ENCODE measurements at places on chromosomes 5 and 9.

DNA sequence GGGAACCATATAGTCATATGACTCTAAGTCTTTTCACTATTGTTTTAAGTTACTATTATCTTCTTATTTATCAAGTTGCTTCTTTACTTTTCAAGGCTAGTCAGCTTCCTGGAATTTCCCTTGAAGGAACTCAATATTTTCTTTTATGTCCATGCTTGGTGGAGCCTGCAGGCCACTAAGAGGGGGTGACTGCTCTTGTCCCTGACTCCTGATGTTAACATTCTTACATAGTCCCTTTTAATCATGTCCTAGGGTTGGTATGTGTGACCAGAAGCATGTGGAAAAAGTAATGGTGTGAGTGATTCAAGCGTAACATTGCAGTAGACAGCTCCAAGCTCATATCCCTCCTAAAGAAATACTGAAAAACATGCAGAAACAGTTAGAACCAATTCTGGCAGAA, 1536.2 kb upstream of the CDH9 start:
- DNase-seq = no peak
- H3K27ac ChIP-seq = no peak overlapping the region
- H3K4me1 ChIP-seq = no peaks in the 10 kb centered on the region
- H3K27me3 ChIP-seq = no peaks in the 10 kb centered on the region
- H3K36me3 ChIP-seq = no peaks in the 10 kb centered on the region

DNA sequence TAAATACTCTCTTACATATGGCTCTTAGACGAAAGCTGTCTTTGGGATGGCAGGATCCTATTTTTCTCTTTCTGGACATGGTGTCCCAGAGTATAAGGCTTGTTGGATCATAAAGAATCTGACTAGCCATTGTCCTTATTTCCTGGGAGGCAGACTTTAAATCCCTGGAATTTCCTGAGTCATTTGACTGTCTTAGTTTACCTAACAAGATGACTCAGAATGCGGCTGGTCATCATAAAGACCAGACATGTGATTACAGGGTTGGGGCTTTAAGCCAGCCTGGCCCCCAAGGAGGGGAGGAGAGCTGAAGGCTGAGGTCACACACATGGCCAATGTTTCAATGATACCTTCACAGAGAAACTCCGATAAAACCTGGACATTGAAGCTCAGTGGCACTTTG, 37.2 kb downstream of the FAM240B start:
- no peaks in the 10 kb centered on the region for H3K36me3 ChIP-seq
- peaks cover 17% of the 10 kb centered on the region for H3K4me1 ChIP-seq
- H3K27me3 ChIP-seq = no peaks in the 10 kb centered on the region
- no peak overlapping the region for H3K4me3 ChIP-seq

GRCh38 chr9:79040671-79041070, 531.1 kb upstream of the TLE4 start:
- DNase-seq = no peak
- H3K36me3 ChIP-seq = no peaks in the 10 kb centered on the region
- no peaks in the 10 kb centered on the region for H3K27me3 ChIP-seq
- H3K27ac ChIP-seq = no peak overlapping the region
- no peaks in the 10 kb centered on the region for H3K4me1 ChIP-seq

- no peaks in the 10 kb centered on the region for H3K36me3 ChIP-seq
- no peak overlapping the region for H3K4me3 ChIP-seq
- no peaks in the 10 kb centered on the region for H3K27me3 ChIP-seq
- DNase-seq = no peak
Observed at GRCh38 chr9:1285526-1285925, 235.4 kb downstream of the DMRT2 start.

DNA sequence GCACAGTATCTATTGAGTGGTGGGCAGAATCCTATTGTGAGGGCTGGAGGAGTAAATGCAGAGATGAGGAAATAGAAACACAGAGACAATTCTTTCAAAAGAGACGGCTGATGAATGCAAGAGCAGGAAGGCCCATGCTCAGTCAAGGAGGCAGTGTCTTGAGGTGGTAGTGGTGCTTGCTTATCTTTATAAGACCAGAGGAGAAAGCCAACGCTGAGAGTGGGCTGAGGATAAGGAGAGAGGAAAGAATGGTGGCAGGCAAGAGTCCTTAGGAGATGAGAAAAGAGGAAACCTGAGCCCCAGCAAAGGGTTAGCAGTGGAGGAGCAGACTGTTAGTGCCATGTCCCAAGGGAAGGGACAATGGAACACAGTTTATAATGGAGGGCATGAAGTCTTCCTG, 86.0 kb downstream of the SNCAIP start:
- no peak for DNase-seq
- peaks cover 29% of the 10 kb centered on the region for H3K4me1 ChIP-seq
- no peak overlapping the region for H3K27ac ChIP-seq
- no peaks in the 10 kb centered on the region for H3K36me3 ChIP-seq
- H3K4me3 ChIP-seq = no peak overlapping the region

GRCh38 chr5:159911349-159911748, 4.9 kb upstream of the ADRA1B start:
- H3K4me1 ChIP-seq = peaks cover 5% of the 10 kb centered on the region
- H3K36me3 ChIP-seq = no peaks in the 10 kb centered on the region

- H3K4me1 ChIP-seq = peaks cover 38% of the 10 kb centered on the region
- no peaks in the 10 kb centered on the region for H3K36me3 ChIP-seq
- no peak for DNase-seq
- H3K27ac ChIP-seq = no peak overlapping the region
- no peaks in the 10 kb centered on the region for H3K27me3 ChIP-seq
Observed at GRCh38 chr5:61353293-61353692, 21.2 kb downstream of the ZSWIM6 start.

GRCh38 chr9:75197561-75197960, 109.2 kb downstream of the OSTF1 start:
- no peak overlapping the region for H3K4me3 ChIP-seq
- no peak overlapping the region for H3K27ac ChIP-seq
- H3K27me3 ChIP-seq = no peaks in the 10 kb centered on the region
- no peaks in the 10 kb centered on the region for H3K36me3 ChIP-seq

GRCh38 chr9:94286116-94286515, 27.0 kb downstream of the ZNF169 start:
- H3K27ac ChIP-seq = no peak overlapping the region
- no peaks in the 10 kb centered on the region for H3K4me1 ChIP-seq
- H3K27me3 ChIP-seq = no peaks in the 10 kb centered on the region
- DNase-seq = no peak
- no peaks in the 10 kb centered on the region for H3K36me3 ChIP-seq

- H3K27ac ChIP-seq = no peak overlapping the region
- no peak overlapping the region for H3K4me3 ChIP-seq
- H3K27me3 ChIP-seq = no peaks in the 10 kb centered on the region
- no peaks in the 10 kb centered on the region for H3K36me3 ChIP-seq
- no peak for DNase-seq
- H3K4me1 ChIP-seq = peaks cover 5% of the 10 kb centered on the region
Observed at GRCh38 chr5:126348855-126349635, 74.2 kb upstream of the GRAMD2B start.

DNA sequence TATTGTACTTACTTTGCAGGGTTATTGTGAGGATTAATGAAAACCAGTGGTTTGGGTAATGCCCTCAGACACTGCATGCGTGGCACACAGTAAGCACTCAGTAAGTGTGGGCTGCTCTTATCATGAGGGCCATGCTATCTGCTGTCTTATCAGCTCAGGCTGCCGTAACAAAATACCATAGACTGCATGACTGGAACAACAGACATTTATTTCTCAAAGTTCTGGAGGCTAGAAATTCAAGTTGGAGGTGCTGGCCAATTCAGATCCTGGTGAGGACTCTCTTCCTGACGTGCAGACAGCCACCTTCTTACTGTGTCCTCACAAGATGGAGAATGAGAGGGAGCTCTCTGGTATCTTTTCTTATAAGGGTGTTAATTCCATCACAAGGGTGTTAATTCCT, 23.9 kb upstream of the SH3PXD2B start:
- H3K4me3 ChIP-seq = no peak overlapping the region
- H3K27ac ChIP-seq = no peak overlapping the region
- DNase-seq = no peak
- H3K4me1 ChIP-seq = peaks cover 9% of the 10 kb centered on the region

GRCh38 chr5:111454198-111454622, 58.1 kb downstream of the STARD4 start:
- no peak for DNase-seq
- peaks cover 8% of the 10 kb centered on the region for H3K4me1 ChIP-seq
- no peaks in the 10 kb centered on the region for H3K27me3 ChIP-seq
- no peak overlapping the region for H3K27ac ChIP-seq

DNA sequence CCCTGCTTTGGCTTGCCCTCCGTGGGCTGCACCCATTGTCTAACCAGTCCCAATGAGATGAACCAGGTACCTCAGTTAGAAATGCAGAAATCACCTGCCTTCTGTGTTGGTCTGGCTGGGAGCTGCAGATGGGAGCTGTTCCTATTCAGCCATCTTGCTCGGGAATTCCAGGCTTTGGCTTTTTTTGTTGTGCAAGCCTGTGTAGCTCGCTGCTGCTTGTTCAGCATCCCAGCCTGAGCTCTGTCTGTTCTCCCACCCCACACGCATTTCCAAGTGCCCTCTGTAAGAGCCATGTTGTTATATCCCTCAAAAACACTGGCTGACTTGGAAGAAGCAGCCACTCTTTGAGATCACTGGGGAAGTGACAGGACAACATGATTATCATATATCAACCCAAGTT, 101.6 kb upstream of the DPYSL3 start:
- no peak for DNase-seq
- no peak overlapping the region for H3K4me3 ChIP-seq
- H3K4me1 ChIP-seq = no peaks in the 10 kb centered on the region
- no peaks in the 10 kb centered on the region for H3K36me3 ChIP-seq
- H3K27me3 ChIP-seq = no peaks in the 10 kb centered on the region
- H3K27ac ChIP-seq = no peak overlapping the region

GRCh38 chr9:113543296-113543981, 79.9 kb downstream of the RGS3 start:
- no peaks in the 10 kb centered on the region for H3K27me3 ChIP-seq
- H3K4me3 ChIP-seq = no peak overlapping the region
- DNase-seq = no peak
- H3K4me1 ChIP-seq = peaks cover 8% of the 10 kb centered on the region

DNA sequence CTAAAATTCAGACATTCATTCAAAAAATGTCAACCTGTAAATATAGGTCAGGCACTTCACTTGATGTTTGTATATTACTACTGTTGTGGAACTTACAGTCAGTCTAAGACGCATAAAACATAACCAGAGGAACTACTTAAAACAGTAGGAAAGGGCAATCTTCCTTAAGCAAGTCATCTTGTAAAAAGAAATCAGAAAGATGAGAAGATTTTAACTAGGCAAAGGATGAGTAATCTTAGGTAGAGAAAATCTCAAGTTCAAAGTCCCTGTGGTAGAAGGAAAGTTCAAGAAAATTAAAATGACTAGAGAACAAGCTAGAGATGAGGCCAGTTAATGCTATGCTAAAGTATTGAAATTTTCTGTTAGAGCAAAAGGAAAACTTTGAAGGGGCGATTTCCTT, 152.4 kb downstream of the RAPGEF6 start:
- peaks cover 5% of the 10 kb centered on the region for H3K36me3 ChIP-seq
- no peaks in the 10 kb centered on the region for H3K4me1 ChIP-seq
- no peak overlapping the region for H3K27ac ChIP-seq
- no peaks in the 10 kb centered on the region for H3K27me3 ChIP-seq

- H3K4me3 ChIP-seq = no peak overlapping the region
- DNase-seq = no peak
- peaks cover 13% of the 10 kb centered on the region for H3K4me1 ChIP-seq
Observed at GRCh38 chr9:107708791-107709190, 219.2 kb upstream of the KLF4 start.

DNA sequence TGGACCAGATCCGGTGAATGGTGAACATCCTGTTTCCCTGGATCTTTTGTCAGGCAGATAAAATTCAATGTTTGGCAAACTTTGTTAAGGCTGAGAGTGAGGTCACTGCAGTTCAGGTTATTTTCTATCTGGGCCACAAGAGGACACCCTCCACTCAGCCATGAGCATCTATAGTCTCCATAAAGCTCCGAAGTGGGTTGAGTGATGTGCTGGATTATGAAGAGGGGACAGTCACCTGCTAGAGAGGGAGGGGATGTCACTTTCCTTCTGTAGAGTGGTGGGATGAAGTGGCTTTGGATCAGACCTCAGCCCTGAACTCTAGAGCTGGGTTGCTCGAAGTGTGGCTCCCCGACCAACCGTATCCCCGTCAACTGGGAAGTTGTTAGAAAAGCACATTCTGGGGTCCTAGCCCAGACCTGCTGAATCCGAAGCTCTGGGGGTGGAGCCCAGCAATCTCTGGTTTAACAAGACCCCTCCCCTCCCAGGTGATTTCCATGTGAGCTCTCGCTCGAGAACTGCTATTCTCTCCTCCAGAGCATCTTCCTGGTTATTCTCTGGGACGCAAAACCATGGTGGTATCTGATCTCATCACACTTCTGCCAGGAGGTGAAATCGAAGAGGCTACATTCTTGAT, 31.8 kb upstream of the FGF1 start:
- no peak for DNase-seq
- H3K4me1 ChIP-seq = no peaks in the 10 kb centered on the region
- no peaks in the 10 kb centered on the region for H3K27me3 ChIP-seq
- no peak overlapping the region for H3K27ac ChIP-seq
- no peaks in the 10 kb centered on the region for H3K36me3 ChIP-seq

DNA sequence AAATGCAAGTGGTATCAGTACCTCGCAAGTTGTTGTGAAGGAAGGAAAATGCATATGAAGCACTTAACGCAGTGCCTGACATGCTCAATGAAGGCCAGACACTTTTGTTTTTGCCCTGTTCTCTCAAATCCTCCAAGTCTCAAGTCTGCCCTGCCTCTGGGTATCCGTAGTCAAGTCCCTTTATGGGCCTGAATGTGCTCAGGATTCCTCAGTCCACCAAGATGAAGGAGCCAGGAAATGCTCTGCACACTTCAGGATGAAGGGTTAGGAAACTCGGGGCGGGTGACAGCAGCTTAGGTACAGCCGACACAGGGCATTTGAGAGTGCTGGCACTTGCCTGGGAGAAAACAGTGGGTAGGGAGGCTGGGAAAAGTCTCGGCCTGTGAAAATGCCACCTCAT, 1.4 kb downstream of the ECSCR start:
- H3K27ac ChIP-seq = peak overlapping the region; percentile 12
- DNase-seq = no peak
- peak overlapping the region; percentile 10 for H3K4me3 ChIP-seq
- H3K36me3 ChIP-seq = no peaks in the 10 kb centered on the region

GRCh38 chr5:151138114-151138513, 19.5 kb downstream of the ANXA6 start:
- H3K27ac ChIP-seq = no peak overlapping the region
- H3K4me1 ChIP-seq = peaks cover 25% of the 10 kb centered on the region
- no peaks in the 10 kb centered on the region for H3K36me3 ChIP-seq
- H3K27me3 ChIP-seq = no peaks in the 10 kb centered on the region
- H3K4me3 ChIP-seq = no peak overlapping the region

GRCh38 chr9:126842220-126842842, 18.1 kb upstream of the ZBTB34 start:
- no peaks in the 10 kb centered on the region for H3K36me3 ChIP-seq
- peaks cover 10% of the 10 kb centered on the region for H3K4me1 ChIP-seq
- no peaks in the 10 kb centered on the region for H3K27me3 ChIP-seq

All from vagina (tissue), 2 donors.